Activated T-cell treated with anti-CD3 and anti-CD28 coated beads, Interleukin-2, amount 50 U/mL, for 1 hour (primary cell): ENCODE measurements at places on chromosomes 2 and 18.

DNA sequence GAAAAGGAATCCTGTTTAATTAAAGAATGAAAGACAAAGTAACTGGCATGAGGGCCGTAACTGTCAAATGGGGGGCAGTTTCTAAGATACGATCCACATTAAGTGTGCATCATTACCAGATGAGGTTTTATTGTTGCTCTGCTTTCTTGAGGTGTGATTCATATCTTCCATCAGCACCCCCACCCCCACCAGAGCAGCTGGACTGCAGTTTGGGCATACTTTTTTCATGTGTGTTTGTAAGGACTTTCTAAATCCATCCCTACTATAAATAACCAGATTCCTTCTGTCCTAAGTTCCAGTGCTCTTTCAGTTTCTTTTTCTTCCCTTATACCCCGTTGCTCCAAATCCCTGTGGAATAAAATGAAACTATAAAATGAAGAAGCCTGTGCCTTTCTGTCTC lies 142.1 kb downstream of the CDCA7 start:
- no peak for DNase-seq

DNA sequence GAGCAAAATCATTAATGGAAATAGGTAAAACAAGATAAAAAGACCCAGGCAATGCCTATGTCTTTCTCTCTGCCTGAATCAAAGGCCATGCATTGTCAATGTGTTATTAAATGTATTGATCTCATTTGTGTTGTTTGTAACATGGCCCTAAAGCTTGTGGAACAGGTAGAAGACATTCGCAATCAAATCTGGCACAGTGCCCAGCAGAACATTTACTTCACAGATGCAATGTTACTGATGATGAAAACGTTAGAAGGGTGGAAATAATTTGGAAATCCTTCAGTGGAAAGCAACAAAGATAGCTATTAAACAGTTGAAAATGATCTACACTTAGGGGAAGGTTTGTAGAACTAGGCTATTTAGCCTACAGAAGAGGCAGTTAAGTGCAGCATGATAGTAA lies 368.2 kb downstream of the EPHA4 start:
- no peak for DNase-seq

- DNase-seq, result no peak
Observed at GRCh38 chr18:42426496-42427015, 471.5 kb downstream of the PIK3C3 start.

DNA sequence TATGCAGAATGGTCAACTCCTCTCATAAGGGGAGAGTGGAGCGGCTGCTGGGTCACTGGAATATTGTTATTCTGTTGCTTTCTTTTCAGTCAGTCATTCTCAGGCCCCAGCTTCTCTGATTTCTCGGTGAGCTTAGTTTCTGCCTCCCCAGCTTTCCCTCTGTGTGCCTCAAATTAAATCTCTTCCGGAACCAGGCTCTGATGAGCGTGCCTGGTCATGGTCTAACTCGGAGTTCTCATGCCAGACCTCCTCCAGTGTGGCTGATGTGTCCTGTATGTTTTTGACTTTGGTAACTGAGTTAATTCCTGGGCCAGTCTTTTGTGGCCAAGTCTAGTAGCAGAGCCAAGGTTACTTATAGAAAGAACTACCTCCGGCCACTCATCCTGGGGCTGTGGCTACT lies 4.9 kb upstream of the STK11IP start:
- no peak for DNase-seq

DNA sequence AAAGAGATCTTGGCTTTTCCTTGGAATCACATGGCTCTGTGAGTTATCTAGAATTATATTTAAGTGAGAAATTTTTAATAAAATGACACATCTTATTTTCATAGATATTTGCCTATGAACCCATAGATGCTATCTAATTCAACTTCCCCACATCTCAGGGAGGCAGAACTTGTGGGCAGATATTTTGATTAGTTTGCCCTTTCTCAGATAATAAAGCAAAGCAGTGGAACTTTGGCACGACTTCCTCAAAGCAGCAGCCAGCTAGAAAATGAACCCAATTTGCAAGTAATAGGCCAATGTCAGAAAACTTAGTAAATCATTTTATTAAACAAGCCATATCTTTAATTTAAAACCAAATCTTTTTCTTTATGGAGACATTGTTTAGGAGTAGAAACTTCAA lies 32.7 kb downstream of the RAB27B start:
- DNase-seq, result no peak

- DNase-seq, result no peak
Observed at GRCh38 chr2:62199392-62200125, 3.6 kb downstream of the B3GNT2 start.

DNA sequence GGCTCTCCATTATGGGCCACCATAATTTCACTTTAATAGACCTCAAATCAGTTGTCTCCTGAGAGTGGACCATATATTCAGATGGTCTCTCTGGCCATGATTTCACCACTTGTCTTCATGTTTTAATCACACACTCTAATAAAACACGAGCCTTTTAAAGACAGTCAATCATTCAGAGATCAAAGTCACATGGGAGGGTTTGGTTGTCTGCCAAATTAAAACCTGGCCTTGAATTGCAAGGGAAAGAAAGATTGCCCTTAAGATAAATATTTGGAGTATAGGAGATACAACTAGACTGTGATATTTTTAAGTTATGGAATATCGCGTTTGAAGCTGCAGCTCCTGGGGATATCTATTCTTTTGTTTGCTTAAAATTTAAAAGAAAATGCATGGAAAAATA lies 377.8 kb upstream of the DDX18 start:
- no peak for DNase-seq

DNA sequence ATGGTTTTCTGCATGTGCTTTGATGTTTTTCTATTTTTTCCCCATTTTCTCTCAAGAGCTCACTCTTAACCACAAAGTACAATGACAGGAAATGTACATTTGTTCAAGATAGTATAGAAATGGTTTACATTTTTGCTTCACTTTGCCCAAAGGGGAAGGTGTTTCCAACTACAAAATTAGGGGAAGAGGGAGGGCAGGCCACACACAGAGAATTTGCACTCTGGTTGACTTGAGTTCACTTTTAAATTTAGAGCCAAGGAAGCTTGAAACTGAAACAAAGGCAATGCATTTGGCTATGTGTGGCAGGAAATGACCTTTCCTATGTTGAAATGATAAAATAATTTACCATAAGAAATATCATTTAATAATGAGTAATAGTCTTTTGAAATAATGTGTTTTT lies 19.1 kb upstream of the VIT start:
- no peak for DNase-seq

GRCh38 chr2:239341146-239341732 lies 59.6 kb downstream of the HDAC4 start:
- no peak for DNase-seq

GRCh38 chr2:30278419-30278818 lies 47.1 kb downstream of the LBH start:
- DNase-seq, result no peak

GRCh38 chr18:58567453-58568196 lies 61.3 kb downstream of the ALPK2 start:
- no peak for DNase-seq

GRCh38 chr2:95274291-95275150 lies at the start of gene PROM2:
PROM2 (plus strand) TSS chr2:95274449; CDS start chr2:95274586, 137 bp downstream.
- DNase-seq, result peak; percentile 7

DNA sequence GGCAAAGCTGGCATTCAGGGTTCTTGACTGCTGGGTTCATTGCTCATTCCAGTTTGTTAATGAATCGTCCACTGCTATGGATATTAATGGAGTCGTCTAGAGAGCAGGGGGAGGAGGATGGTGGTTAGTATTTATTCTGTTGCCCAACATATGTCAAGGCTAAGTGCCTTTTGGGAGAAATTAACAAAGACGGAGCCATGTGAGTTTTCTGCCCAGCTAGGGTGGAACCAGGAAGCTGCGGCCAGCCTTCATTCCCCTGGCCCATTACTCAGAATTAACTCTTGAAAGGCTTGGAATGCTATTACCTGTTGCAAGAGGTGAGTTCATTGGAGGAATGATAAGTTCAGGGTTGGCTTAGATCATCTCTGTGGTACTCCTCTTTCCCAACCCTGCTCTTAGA lies 19.3 kb downstream of the IGFBP2 start:
- no peak for DNase-seq

DNA sequence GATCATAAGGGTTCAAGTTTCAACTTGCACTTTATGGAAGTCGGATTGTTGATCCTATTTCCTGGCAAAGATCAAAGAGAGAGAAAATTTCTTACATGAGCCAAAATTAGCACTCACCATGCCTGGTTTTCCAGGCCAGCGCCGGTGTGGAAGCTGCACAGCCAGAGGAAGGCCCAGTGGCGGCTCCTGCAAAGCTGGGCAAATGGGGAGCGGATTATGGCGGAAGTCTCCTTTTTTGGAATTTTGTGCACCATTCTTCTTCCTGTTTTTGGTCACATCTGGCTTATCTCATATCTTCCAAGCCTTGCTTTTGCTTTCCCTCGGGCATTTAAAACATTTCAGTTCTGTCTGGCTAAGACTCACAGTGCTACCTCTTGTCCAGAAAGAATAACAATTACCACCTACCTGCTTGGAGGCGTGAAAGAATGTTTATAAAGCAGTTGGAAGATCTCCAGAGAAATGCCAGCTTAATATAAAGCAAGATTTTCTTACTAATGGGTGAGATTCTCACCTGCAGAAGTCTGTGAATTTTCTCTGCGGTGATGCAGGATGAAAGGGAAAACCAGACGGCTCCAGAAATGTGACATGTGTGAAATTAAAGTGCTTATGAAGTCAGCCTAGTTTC lies 94.3 kb downstream of the ASAP2 start:
- DNase-seq, result no peak

DNA sequence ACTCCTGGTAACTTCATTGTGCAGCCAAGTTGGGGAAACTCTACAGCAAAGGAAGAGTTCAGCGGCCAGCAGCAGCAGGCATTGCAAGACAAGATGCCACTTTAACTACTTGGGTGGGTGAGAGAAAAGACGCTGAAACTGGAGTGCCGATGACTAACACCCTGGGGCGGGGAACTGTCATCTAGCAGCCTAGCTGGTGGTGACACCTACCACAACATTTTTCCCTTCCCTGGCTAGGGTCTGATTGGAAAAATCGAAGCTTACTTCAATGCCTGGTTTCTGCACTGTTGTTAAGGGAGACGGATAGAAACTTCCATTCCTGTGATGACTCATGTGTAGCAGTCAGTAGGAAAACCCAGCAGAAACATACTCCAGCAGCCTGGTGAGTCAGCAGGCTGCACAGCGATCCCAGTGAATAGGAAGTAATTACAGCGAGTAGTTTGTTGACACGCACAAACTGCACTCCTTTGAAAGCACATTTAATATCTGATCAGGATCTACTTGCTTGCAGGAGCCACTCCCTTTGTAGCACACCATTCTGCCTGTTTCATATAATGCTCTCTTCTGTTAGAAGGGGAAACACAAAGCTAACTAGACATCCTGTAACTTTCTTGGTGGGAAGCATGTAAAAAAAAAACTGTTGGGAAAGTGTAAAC lies 62.1 kb upstream of the MAPRE2 start:
- peak; percentile 71 for DNase-seq

GRCh38 chr2:182636699-182637098 lies 79.4 kb upstream of the DNAJC10 start:
- DNase-seq, result no peak
